ENCODE measurements at places on chromosomes 3 and 15.

DNA sequence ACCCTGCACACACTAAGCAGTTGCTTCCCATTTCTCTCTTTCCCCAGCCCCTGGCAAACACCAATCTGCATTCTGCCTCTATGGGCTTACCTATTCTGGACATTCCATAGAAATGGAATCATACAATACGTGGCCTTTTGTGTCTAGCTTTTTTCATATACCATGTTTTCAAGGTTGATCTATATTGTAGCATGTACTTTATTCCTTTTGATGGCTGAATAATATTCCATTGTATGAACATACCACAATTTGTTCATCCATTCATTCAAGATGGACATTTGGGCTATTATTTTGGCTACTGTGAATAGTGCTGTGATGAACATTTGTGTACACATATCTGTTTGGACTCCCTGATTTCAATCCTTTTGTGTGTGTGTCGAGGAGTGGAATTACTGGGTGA is 18.1 kb upstream of the ADAMTS9 start:
- no peak overlapping the region for H3K4me3 ChIP-seq
- H3K27ac ChIP-seq, result no peak overlapping the region
- no peaks in the 10 kb centered on the region for H3K4me1 ChIP-seq
- no peak for DNase-seq
- H3K27me3 ChIP-seq, result no peaks in the 10 kb centered on the region

- H3K4me1 ChIP-seq, result no peaks in the 10 kb centered on the region
- no peaks in the 10 kb centered on the region for H3K27me3 ChIP-seq
- H3K36me3 ChIP-seq, result no peaks in the 10 kb centered on the region
- H3K4me3 ChIP-seq, result no peak overlapping the region
Measured at GRCh38 chr3:121566773-121567172, 976 bp upstream of the ARGFX start.

- no peak overlapping the region for H3K4me3 ChIP-seq
- peaks cover 73% of the 10 kb centered on the region for H3K36me3 ChIP-seq
- H3K27ac ChIP-seq, result no peak overlapping the region
- H3K4me1 ChIP-seq, result no peaks in the 10 kb centered on the region
- no peak for DNase-seq
- H3K27me3 ChIP-seq, result no peaks in the 10 kb centered on the region
Measured at GRCh38 chr15:90478846-90479481, 50.8 kb upstream of the CRTC3 start.

- no peaks in the 10 kb centered on the region for H3K4me1 ChIP-seq
- no peaks in the 10 kb centered on the region for H3K36me3 ChIP-seq
- H3K27ac ChIP-seq, result no peak overlapping the region
- H3K4me3 ChIP-seq, result no peak overlapping the region
Measured at GRCh38 chr3:127180859-127181258, 12.1 kb upstream of the PRR23E start.

DNA sequence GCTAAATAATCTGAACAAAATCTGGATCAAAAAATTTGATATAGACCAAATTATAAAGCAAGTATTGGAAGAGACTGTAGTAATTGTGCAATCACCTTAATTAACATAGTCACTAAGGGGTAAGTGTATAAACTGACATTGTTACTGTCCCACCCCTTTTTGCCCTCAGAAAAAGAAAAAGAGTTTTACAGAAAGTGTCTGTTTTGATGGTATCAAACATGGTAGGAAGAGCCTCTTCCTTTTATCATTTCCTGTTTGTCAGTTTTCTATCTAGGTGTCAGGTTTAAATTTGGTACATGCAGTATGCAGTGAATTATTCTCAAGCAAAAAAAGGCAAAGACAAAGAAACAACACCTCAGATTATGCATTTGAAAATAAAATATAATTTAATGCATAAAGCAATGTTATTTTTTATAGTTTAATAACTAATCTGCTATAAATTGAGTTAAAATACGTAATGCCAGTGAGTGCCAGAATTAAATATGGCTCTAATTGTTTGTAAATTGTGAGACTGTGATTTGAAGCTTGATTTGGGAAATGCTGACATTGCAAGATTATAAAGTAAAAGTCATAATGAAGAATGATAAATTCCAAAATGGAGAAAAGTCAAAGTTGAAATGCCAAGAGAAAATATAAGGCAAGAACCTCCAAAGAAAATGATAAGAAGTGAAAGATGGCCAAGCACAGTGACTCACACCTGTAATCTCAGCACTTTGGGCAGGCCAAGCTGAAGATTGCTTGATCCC is 30.3 kb upstream of the CMC1 start:
- no peak overlapping the region for H3K4me3 ChIP-seq
- H3K4me1 ChIP-seq, result no peaks in the 10 kb centered on the region
- H3K27ac ChIP-seq, result no peak overlapping the region
- H3K36me3 ChIP-seq, result no peaks in the 10 kb centered on the region
- no peaks in the 10 kb centered on the region for H3K27me3 ChIP-seq

All from osteoblast (primary cell).